ENCODE measurements at places on chromosomes 4 and X. TPM values are rescaled to one million over a fixed set of nuclear protein-coding genes. Genes with fewer than 3 reads are reported as not detected.

GRCh38 chr4:87029356-87029755 is 94.5 kb downstream of the AFF1 start:
- DNase-seq = peak; percentile 68

DNA sequence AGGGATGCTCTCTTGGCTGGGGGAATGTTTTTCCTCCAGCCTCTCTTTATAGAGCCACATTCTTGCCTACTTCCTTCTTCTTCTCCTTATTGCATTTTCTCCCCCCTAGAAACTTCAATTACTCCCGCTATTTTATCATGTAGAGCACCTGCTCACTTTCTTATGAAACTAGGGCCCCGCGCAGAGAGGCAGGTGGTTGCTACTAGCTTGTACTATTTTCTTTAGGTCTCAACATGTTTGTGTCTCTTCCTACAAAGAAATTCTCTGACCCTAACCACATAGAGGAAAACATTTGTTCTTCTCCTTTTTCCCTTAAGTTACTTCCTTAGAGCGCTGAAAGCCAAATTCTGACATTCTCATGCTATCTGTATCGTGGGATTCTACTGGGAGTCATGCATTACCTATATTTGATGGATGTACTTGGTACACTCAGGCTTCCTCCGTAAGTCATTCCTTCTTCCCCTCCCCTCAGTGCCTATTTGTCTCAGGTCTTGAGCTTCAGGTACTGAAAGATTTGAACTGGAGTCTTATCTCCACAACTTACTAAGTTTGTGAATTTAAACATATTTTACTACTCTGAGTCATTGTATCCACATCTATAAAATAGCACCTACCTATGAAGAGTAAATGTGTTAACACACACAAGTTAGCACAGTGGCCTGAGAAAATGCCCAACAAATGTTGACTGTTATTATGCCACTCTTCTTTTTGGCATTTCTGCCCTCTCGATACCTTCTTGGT is 159.1 kb upstream of the LEF1 start:
- DNase-seq = no peak

- no peak for DNase-seq
Measured at GRCh38 chrX:109774706-109775105, 41.6 kb upstream of the ACSL4 start.

DNA sequence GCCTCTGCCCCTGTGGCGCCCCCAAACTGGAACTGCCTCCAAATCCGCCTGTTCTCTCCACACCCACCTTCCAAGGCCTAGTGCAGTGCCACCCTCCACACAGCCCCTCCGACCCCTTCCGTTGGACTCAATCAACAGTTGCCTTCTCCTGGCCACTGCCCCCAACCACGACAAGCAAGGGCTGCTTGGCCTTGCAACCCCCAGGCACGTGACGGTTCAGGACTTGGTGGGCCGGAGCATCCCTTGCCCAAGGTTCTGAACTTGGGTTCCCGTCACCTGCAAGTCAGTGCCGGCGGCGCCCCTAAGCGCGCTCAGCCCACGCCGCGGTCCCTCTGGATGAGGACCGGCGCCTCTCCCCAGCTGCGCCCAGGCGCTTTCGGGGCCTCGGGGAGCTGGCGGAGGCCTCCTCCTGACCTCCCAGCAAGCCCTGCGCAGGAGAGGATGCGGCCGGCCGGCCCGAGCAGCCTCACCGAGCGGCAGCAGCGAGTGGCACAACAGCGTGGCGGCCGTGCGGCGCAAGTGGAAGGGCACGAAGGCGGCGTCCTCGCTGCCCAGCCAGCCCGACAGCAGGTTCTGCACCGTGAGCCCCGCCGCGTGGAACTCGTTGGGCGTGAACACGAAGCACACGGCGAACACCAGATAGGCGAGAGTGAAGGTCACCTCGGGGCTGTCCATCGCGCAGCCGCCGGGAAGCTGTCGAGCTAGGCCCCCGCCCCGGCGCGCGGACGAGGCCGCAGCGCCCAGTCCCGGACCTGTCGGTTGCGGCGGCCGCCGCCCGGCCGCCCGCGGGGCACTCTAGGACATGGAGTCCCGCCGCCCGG is 750 bp downstream of the TMEM129 start:
- DNase-seq = peak; percentile 44

The PPP2R2C gene
- 0.25 TPM for polyA plus RNA-seq

GRCh38 chr4:13988353-13989305 is 361.1 kb upstream of the BOD1L1 start:
- DNase-seq = no peak

The CT45A10 gene
- polyA plus RNA-seq = not detected

Measured in muscle of back (tissue), 13 donors.